ENCODE measurements at places on chromosomes 5 and 9.

- DNase-seq = no peak
These were observed 1.1 kb upstream of the ANKDD1B start for GRCh38 chr5:75610201-75610600.

DNA sequence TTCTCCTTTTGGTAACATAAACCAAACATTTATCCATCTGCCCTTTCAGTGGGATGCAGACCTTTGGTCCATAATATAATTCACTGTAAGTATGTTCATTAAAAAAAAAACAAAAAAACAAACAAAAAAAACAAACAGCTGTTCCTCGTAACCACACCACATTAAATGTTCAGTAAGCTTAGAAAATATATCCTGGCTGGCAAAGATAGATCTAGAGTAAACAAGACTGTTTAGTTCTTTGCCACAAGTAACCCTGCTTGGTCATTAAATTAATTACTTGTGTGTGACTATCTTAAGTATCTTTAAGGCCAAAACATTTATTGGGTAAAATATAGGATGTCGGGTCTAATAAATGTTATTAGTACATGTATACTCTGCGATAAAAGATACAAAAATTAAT, 1717.1 kb downstream of the EFNA5 start:
- DNase-seq = no peak

- no peak for DNase-seq
These were observed 112.5 kb upstream of the GAS1 start for GRCh38 chr9:87059772-87060171.

DNA sequence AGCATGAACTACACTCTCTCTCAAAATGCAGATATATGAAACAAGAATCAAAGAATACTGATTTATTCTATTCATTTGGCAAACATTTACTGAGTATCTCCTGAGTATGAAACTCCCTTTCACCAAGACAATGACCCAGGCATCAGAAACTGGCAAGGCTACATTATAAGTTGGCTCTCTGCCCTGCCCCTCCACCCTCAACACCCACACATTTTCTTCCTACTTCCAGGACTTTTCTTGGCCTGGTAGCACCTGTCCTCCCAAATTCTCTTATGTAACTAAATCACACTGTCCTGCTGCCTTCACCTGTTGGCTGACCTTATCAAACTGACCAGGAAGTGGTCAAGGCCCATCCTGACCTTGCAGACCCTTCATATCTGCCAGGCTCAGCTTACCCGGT, 3.5 kb downstream of the RASEF start:
- DNase-seq = no peak

DNA sequence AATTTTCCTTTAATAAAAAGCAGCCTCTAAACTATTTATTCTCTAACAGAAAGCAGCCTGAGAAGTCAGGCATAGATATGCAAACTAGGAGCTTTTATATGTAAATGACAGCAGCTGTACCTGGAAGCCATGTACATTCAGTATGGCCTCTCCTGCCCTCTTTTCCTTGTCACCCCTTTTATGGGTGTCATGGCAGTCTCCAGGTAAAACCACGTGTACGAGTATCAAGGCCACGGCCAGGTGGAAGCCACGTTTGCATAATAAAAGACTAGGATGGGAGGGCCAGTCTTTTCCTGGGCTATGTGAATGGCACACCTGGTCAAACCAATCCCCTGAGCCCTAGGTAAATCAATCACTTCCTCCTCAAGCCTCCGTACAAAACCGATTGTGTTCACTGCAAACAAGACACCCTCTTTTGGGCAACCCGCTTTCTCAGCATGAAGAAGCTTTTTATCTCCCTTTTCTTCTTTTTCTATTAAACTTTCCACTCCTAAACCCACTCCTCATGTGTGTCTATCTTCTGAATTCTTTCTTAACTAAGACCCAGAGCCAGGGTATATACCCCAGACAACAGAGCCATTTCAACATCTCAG, 419.5 kb upstream of the CTNND2 start:
- DNase-seq = no peak

GRCh38 chr9:96777426-96777864, 442 bp downstream of the ZNF510 start:
- DNase-seq = peak; percentile 36

GRCh38 chr5:756865-757345, 27.6 kb downstream of the ZDHHC11B start:
- DNase-seq = no peak

- no peak for DNase-seq
These were observed 66.9 kb upstream of the PLPP1 start for GRCh38 chr5:55601628-55602027.

GRCh38 chr9:68489646-68490045, 51.0 kb downstream of the TMEM252 start:
- DNase-seq = no peak

GRCh38 chr5:129400395-129400983, 59.6 kb upstream of the ADAMTS19 start:
- no peak for DNase-seq

DNA sequence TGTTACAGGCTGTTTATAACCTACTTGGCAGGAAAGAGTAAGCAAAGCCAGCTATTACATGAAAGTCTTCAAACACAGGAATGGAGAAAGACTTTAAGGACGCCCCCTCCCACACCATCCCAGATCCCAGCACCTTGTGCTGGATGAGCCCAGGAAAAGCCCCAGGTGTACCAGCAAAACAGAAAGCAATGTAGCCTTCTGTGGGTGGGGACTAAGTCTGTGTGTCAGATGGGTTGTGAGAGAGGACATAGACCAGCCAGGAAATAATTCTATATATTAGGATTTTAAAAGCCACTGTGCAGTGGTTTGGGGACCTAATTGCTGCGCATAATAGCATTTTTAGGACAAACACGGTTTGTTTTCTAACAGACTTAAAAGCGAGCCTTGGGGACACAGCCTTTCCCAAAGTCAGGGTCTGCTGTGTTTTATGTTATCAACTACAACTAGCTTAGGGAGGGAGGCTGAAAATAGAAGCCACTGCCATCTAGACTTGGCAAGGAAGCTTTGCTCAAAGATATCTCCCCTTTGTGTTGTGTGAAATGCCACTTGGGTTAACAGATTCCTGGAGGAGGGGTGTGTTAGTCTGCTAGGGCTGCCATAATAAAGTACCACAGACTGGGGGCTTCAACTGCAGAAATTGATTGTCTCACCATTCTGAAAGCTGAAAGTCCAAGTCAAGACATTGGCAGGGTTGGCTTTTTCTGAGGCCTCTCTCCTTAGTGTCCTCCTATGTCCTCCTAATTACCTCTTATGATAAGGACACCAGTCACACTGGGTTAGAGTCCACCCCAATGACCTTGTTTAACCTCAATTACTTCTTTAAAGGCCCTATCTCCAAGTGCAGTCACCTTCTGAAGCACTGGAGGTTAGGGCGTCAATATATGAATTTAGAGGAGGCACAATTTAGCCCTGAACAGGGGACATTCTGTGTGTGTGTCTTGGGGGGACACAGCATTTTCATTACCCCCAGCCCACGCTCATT, 17.2 kb upstream of the UBE2QL1 start:
- no peak for DNase-seq

GRCh38 chr5:118302786-118303185, 685.6 kb downstream of the DTWD2 start:
- no peak for DNase-seq

DNA sequence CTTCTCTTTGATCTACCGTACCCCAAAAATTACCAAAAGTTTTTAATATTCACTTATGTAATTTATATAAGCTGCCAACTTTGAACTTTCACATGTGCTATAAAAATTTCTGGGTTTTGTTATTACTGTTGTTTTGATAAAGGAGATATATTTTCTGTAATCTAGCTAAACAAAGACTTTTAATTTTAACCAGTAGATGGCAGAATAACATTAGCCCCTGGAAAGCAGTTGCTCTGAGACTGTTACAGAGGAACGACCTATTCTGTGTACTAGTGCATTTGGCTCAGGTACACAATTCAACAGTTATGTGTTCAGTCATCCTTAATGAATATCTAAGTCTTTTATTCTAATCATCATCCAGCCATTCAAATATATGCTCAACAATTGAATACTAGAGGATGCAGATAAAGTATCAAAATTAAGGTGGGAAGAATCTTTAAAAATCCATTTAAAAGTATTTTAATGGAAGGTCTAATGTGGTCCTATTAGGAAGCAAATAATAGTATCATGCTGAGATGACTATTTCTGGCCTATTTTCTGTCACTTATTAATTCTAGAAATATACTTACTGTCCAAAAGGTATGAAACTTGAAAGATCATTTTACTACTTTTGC, 8.6 kb downstream of the KLHL9 start:
- DNase-seq = no peak

DNA sequence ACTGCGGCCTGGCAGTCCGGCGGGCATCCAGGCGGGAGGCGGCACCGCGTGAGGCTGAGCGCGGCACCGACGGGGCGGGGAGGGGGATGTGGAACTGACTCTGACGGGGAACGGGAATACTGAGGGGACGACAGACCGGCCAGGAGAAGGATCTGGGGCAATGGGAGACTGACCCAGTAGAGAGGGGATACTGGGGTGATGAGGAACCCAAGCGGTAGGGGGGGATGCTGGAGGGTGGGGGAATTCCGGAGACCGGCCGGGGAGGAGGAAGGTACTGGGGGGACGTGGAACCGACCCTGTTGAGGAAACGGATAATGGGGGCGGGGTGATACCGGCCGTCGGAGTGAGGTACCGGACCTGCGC, 423 bp downstream of the IPPK start:
- DNase-seq = peak; percentile 39

DNA sequence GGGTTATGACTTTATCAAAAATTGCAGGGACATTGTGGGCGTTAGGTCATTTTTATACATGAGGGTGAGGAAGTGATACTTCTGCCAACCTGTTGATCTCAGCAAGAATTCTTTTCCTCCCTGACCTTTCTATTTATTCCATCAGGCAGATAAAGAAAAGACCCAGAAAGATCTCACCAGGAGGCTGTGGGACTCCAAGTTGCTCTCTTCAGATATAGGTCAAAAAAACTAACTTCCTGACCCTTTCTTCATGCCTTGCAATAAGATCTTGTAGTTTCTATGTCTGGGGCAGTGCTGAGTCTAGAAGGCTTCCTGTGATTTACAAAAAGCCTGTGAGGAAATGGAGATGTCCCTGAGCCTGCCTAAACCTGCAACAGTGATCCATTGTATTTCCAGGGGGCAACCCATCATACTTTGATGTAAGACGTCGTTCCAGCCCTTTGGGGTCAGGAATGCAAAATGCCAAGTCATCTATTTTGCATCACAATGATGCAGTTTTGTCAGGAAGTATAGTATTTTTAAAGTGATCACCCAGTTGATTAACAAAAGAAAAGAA, 22.0 kb upstream of the PIK3R1 start:
- no peak for DNase-seq

- no peak for DNase-seq
These were observed 375 bp downstream of the NOP16 start for GRCh38 chr5:176388003-176388443.

GRCh38 chr5:38780945-38781344, 64.9 kb upstream of the OSMR start:
- DNase-seq = no peak

GRCh38 chr5:124952079-124952478, 205.6 kb upstream of the ZNF608 start:
- DNase-seq = no peak

DNA sequence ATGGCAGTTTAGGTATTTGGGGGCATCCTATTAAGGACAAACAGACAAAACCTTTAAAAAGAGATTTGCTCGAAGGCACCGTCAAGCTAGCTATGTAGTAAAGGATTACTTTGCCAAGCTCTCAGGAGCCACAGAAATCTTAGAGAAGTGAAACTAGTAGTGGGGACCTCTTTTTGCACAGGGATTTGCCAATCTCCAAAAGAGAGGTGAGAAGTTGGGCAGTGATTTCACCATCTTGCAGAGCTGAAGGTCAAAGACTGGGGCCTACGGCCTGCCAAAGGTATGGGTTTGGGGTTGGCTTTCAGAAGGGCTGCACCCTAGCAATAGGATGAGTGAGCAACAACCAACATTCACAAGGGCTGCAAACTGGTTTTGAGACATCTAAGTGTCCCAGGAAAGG, 1.6 kb upstream of the FCN1 start:
- DNase-seq = no peak

DNA sequence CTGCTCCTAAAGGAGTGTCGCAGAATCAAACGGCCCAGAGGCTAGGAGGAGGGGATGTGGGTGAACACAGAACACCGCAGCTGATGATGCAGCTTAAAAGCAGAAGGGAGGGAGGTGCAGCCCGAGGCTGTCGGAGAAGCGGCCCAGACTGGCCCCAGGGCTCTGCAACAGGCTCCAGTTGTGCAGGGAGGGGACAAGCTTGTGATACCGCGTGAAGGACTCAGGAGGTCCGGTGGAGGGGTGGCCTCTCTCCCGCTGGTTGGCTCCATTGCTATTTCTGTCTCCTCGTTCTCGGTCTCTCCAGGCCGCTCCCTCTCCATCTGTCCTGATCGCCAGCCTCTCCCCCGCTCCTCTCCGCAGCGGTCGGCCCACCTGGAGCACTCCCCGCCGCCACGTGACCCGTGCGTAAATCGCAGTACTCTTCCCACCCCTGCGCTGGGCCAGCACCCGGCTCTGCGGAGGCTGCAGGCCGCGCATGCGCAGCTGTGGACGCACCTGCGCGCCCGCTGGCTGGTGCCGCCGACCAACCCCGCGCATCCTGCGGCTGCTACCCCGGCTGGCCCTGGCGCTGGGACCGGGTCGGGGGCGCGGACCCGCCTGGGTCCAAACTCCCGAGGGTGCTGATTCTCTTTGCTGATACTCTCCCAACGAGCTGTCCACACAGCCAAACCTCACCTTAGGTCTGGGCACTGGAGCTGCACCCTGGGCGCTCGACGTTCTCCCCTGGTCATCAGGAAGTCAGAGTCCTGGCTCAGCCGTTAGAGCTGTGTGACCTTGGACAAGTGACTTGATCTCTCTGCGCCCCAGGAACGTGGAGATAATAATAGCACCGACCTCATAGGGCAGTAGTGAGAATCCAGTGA, 3.7 kb upstream of the STXBP1 start:
- peak; percentile 58 for DNase-seq

GRCh38 chr9:135394131-135394530, 85.5 kb upstream of the PPP1R26 start:
- no peak for DNase-seq

DNA sequence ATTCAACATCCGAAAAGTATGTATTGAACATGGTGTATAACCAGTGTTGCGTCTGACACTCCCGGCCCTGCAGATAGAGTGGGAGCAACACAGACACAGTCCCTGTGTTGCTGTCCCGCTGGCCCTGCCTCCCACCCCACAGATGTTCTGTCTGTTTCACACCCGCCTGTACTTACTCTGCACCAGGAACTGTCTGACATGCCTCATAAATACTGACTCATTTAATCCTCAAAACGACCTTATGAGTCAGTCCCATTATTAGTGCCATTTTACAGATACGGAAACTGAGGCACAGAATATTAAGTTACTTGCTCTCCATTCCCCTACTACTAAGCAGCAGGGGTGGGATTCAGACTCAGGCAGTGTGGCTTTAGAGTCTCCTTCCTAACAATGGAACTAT, 109.8 kb upstream of the NFIL3 start:
- no peak for DNase-seq
